ENCODE measurements at places on chromosomes 2 and 18. TPM values are rescaled to one million over a fixed set of nuclear protein-coding genes. Genes with fewer than 3 reads are reported as not detected.

GRCh38 chr2:26144953-26145680, 27.8 kb upstream of the GAREM2 start:
- DNase-seq, result no peak

GRCh38 chr2:225428360-225428759, 28.9 kb downstream of the NYAP2 start:
- DNase-seq, result no peak

GRCh38 chr2:203756161-203756560, 49.7 kb downstream of the CD28 start:
- no peak for DNase-seq

The LAPTM4A gene
- total RNA-seq, result 26.9 TPM

DNA sequence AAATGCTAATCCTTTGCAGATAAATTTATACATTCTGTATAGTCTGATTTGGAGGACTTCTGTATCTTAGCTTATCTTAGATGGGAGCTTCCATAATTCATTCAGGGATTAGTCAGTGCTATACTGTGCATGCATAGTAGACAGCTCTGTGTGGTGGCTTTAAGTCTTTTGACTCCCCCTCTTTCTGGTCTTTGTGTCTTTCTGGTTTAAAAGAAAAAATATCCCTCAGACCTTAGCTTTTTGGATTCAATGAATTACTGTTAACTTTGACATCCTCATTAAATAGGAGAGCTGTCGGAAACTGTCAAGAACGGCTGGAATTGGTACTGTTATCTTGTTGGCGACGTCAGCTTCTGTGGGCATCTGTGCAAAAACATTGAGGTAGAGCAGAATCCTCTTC, 130.4 kb downstream of the SPTBN1 start:
- no peak for DNase-seq

- no peak for DNase-seq
These were observed 372.2 kb downstream of the NYAP2 start for GRCh38 chr2:225771701-225772100.

The CFAP65 gene
- total RNA-seq, result not detected

The TUBB8B gene
- total RNA-seq, result not detected

DNA sequence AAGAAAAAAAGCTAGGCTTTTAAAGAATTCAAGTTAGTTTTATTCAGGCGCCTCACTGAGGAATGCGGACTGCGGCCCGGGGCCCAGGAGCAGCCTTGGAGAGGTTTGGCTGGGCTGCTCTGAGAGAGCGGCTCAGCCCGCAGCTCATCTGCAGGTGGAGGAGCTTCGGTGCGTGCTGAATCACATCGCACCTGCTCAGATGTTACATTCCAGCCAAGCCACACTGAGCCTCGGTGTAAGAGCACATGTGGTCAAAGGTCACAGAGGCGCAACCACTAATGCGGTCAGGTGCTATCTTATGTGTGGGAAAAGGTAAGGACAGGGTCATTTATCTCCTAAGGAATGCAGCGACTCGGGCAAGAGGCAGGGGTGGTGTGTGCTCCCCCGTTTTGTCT, 17.1 kb upstream of the CNDP1 start:
- DNase-seq, result no peak

The ABCG5 gene
- total RNA-seq, result not detected

- DNase-seq, result no peak
These were observed 146.1 kb upstream of the ZSWIM2 start for GRCh38 chr2:186995092-186995491.

Measured in activated naive CD4-positive, alpha-beta T cell treated with anti-CD3 and anti-CD28 coated beads, Interleukin-2, amount 50 U/mL, for 72 hours (primary cell).